ENCODE measurements at places on chromosomes 4 and X.

DNA sequence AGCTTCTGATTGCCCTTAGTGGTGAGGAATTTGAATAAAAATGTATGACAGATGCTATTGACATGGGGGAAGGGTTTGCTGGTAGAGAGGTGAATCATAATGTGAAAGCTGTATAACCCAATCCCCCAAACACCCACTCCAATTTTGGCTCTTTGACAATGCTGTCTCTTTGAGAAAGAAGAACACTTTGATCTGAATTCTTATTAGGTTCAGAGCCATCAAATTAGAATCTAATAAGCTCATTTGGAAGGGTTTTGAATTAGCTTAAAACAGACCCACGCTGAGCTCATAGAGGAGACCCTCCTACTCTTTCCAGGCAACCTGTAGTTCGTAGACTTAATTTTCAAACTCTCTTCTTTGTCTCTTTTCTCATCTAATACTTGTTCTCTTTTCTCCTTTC lies 416.6 kb upstream of the ARX start:
- no peak for DNase-seq

GRCh38 chr4:163694385-163694784 lies 199.9 kb downstream of the TMA16 start:
- no peak for DNase-seq

- DNase-seq = no peak
Measured at GRCh38 chr4:68249434-68249833, 3.9 kb upstream of the TMPRSS11B start.

DNA sequence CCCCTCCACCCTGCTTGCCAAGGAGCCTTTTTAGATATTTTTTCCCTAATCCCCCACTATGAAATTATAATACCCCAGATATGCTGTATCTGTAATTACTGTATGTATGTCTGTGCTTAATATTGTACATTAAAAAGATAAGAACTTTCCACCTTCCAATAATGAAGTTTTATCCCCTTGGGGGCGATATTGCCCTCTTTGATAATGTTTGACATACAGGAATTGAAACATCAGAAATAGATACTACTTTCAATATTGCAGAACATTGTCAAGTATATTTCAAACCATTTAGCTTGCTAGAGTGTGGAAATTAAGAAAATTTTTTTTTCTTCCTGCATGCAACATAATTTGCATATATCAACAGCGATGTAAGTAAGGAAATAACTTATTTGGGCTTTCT lies 58.9 kb downstream of the NAF1 start:
- DNase-seq = no peak

GRCh38 chrX:133609166-133609565 lies 193.9 kb upstream of the GPC4 start:
- DNase-seq = no peak

All from A549 (cell line).